CD4-positive, CD25-positive, alpha-beta regulatory T cell (primary cell): ENCODE measurements at places on chromosomes 2 and 18.

GRCh38 chr2:66496670-66497420 lies 61.9 kb downstream of the MEIS1 start:
- no peak overlapping the region for H3K4me3 ChIP-seq
- no peak for DNase-seq
- H3K27me3 ChIP-seq: no peaks in the 10 kb centered on the region
- H3K27ac ChIP-seq: no peak overlapping the region

- no peaks in the 10 kb centered on the region for H3K27me3 ChIP-seq
- no peak overlapping the region for H3K4me3 ChIP-seq
- DNase-seq: no peak
- H3K27ac ChIP-seq: no peak overlapping the region
- H3K4me1 ChIP-seq: no peaks in the 10 kb centered on the region
Observed at GRCh38 chr2:239312741-239313667, 87.8 kb downstream of the HDAC4 start.

GRCh38 chr2:10971161-10971887 lies 59.6 kb downstream of the KCNF1 start:
- no peak overlapping the region for H3K27ac ChIP-seq
- no peaks in the 10 kb centered on the region for H3K36me3 ChIP-seq
- no peak overlapping the region for H3K4me3 ChIP-seq
- DNase-seq: no peak
- H3K4me1 ChIP-seq: no peaks in the 10 kb centered on the region
- H3K27me3 ChIP-seq: no peaks in the 10 kb centered on the region

- H3K4me3 ChIP-seq: no peak overlapping the region
- H3K4me1 ChIP-seq: no peaks in the 10 kb centered on the region
- no peaks in the 10 kb centered on the region for H3K36me3 ChIP-seq
- no peak overlapping the region for H3K27ac ChIP-seq
Observed at GRCh38 chr18:32907648-32908423, 135.0 kb upstream of the KLHL14 start.

DNA sequence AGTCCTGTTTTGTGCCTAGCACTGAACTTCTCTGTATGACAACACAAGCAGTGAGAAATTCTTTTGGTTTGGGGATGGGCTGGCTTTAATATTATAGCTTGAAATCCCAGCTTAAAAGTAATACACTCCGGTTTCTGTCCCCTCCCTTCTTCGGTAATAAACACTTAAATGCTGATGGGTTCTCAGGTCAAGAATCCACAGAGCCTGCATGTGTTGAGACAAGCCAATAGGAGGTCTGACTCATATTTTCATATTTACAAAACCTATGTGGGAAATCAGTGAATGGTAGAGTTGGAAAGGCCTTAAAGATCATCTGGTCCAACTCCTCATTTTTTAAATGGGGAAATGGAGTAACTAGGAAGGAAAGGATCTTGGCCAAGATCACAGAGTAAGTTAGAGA lies 47.5 kb downstream of the VSNL1 start:
- H3K4me3 ChIP-seq: no peak overlapping the region
- H3K27ac ChIP-seq: no peak overlapping the region
- H3K27me3 ChIP-seq: no peaks in the 10 kb centered on the region

DNA sequence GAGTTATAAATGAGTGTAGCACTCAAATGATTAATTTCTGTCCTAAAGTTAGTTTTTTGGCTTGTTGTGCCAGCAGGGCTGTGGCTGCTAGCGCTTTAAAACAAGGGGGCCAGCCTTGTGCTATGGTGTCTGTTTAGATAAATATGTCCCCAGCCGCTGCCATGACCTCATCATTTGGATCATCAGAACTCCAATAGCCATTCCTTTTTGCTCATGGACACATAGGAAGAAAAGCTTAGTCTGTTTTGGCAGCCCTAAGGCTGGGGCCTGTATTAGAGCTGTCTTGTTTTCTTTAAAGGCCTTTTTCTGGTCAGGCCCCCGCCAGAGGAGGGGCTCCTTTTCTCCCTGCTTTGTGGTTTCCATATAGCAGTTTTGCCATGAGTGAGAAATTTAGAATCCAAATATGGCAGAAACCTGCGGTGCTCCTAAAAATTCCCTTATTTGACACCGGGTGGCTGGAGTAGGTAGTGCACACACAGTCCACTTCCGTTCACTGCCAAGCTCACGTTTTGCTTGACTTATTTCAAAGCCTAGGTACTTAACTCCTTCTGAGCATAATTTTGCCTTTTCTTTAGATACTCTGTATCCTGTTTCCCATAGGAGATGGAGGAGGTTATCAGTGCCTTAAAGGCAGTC lies 60.4 kb upstream of the SLC35G4 start:
- no peaks in the 10 kb centered on the region for H3K27me3 ChIP-seq
- no peak overlapping the region for H3K4me3 ChIP-seq
- DNase-seq: no peak
- no peaks in the 10 kb centered on the region for H3K36me3 ChIP-seq
- no peak overlapping the region for H3K27ac ChIP-seq
- no peaks in the 10 kb centered on the region for H3K4me1 ChIP-seq

DNA sequence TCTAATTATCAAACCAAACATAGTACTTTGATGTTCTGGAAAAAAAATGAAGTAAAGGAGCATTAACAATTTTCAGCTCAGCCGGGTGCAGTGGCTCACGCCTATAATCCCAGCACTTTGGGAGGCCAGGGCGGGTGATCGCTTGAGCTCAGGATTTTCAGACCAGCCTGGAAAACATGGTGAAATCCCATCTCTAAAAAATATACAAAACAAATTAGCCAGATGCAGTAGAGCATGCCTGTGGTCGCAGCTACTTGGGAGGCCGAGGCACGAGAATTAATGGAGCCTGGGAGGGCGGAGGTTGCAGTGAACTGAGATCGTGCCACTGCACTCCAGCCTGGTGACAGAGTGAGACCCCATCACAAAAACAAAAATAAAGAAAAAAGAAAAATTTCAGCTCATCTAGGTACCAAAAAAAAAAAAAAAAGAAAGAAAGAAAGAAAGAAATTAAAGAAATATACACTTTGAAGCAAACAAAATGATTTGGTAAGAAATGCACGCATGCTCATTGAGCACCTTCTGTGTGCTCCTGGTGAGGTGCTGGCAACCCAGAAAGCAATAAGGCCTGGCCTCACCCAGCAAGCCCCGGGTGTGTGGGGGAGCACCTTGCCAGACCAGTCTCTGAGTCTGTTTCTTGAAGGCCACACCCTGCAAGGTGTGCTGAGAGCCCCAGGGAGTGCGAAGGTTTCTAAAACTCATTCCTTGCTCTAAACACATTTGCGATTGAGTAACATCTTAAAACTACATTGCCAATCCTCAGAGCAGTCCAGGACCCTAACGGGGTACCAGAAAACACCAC lies 133.5 kb downstream of the TFCP2L1 start:
- DNase-seq: no peak
- H3K27ac ChIP-seq: no peak overlapping the region
- no peaks in the 10 kb centered on the region for H3K4me1 ChIP-seq
- H3K4me3 ChIP-seq: no peak overlapping the region
- H3K36me3 ChIP-seq: no peaks in the 10 kb centered on the region

DNA sequence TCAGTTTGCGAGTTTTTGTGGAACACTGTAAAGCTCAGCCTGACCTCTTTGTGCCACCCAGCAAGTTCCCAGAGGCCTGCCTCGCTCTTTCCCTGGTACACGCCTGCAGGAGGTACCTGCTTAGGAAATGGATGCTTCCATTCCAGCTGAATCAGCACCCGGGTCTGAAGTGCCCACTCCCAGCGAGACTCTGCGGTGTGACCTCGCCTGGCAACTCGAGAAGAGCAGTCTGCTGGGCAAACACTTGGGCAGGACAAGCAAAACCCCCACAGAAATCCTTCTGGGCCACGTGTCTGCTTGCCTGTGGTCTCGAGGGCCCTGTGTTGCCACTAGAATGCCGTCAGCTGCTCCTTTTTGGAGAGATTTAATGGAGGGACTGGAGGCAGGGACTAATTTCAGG lies 127.6 kb downstream of the MAPK4 start:
- DNase-seq: no peak
- H3K27ac ChIP-seq: no peak overlapping the region
- no peaks in the 10 kb centered on the region for H3K4me1 ChIP-seq
- H3K4me3 ChIP-seq: no peak overlapping the region

GRCh38 chr2:65688141-65688886 lies 255.9 kb upstream of the SPRED2 start:
- H3K27me3 ChIP-seq: no peaks in the 10 kb centered on the region
- no peak for DNase-seq
- H3K4me3 ChIP-seq: no peak overlapping the region
- no peaks in the 10 kb centered on the region for H3K36me3 ChIP-seq
- H3K4me1 ChIP-seq: no peaks in the 10 kb centered on the region

DNA sequence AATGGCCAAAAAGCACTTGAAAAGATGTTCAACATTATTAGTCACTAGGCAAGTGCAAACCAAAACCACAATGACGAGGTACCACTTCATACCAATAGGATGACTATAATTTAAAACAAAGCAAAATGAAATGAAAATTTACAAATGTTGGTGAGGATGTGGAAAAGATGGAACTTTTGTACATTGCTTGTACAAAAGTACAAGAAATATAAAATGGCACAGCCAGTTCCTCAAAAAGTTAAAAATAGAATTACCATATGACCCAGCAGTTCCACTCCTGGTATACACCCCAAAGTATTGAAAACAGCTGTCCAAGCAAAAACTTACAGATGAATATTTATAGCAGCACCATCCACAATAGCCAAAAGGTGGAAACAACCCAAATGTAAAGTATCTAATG lies 107.8 kb upstream of the XPO1 start:
- no peak for DNase-seq
- H3K27me3 ChIP-seq: no peaks in the 10 kb centered on the region
- no peak overlapping the region for H3K4me3 ChIP-seq
- no peak overlapping the region for H3K27ac ChIP-seq
- no peaks in the 10 kb centered on the region for H3K36me3 ChIP-seq
